ENCODE measurements at places on chromosomes 2 and 18. TPM values are rescaled to one million over a fixed set of nuclear protein-coding genes. Genes with fewer than 3 reads are reported as not detected.

The SLC66A2 gene
- total RNA-seq = 32.5 TPM

The ADNP2 gene
- 20.6 TPM for total RNA-seq

The DNAJC10 gene
- 171 TPM for total RNA-seq

The SETBP1 gene
- total RNA-seq = 4.2 TPM

- DNase-seq = no peak
Observed at GRCh38 chr2:189783451-189783926, 650 bp downstream of the ORMDL1 start.

GRCh38 chr2:67313536-67313935 lies 83.6 kb upstream of the ETAA1 start:
- DNase-seq = no peak

GRCh38 chr2:168583064-168583709 lies 127.1 kb downstream of the CERS6 start:
- no peak for DNase-seq

DNA sequence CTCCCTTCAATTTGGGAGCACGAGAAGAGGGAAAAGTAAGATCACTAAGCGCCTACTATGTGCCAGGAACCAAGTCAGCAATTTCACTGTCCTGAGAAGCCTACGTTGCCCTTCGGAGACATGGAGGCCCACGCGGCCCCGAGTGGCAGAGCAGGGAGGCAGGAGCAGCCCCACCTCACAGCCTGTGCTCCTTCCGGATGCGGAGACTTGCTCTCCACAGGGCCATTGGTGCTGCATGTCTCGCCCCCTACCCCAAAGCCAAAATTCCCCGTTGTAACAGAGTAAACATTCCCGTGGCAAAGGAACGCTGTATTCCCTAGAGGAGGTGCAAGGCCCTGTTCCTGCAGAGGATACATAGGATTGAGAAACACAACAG lies 4.5 kb downstream of the SLC14A2 start:
- DNase-seq = no peak

- no peak for DNase-seq
Observed at GRCh38 chr2:238868616-238869292, 20.9 kb downstream of the TWIST2 start.

- DNase-seq = peak; percentile 83
Observed at GRCh38 chr2:33086400-33087015, 139.8 kb downstream of the LTBP1 start.
